ENCODE measurements at places on chromosomes 11 and 22.

GRCh38 chr11:70476669-70477068 lies 78.3 kb downstream of the CTTN start:
- DNase-seq: no peak

DNA sequence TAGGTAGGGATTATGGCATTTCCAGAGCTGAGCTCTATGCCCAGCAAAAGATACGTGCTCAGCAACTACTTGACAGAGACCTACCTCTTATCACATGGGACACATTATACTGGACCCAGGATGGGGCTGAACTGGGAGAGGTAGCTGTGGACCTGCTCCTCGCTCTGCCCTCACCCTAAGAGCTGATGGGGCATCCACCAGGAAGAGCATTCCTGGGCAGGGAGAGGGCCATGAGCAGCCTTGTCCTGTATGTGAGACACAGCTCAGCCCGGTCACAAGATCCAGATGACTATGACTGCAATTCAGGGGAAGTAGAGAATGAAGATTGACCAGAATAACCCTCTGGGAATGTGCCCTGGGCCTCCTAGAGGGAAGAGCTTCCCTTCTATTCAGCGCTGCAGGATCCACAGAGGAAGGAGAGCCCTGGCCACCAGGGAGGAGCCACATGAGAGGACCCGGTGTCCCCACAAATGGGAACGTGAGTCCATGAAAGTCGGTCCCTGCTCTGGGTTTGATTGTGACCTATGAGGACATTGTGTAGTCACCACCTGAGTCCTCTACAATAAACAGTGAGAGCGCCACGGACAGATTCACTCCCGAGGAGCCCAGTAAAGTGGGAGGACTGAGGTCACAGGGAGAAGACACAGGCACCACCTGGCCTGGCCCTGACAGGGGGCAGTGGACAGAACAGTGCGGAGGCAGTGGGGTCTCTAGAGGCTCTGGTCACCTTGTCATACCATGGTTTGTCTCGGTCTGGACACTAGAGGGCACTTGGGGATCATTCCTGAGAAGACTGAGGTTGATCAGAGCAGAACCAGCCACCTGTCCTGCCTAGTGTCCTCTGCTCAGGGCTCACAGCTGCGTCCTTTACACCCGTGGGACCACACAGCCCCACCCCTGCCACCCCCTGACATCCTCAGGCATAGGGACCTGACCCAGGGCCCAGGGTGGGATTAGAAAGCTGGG lies 99.5 kb downstream of the ZNF280B start:
- no peak for DNase-seq

DNA sequence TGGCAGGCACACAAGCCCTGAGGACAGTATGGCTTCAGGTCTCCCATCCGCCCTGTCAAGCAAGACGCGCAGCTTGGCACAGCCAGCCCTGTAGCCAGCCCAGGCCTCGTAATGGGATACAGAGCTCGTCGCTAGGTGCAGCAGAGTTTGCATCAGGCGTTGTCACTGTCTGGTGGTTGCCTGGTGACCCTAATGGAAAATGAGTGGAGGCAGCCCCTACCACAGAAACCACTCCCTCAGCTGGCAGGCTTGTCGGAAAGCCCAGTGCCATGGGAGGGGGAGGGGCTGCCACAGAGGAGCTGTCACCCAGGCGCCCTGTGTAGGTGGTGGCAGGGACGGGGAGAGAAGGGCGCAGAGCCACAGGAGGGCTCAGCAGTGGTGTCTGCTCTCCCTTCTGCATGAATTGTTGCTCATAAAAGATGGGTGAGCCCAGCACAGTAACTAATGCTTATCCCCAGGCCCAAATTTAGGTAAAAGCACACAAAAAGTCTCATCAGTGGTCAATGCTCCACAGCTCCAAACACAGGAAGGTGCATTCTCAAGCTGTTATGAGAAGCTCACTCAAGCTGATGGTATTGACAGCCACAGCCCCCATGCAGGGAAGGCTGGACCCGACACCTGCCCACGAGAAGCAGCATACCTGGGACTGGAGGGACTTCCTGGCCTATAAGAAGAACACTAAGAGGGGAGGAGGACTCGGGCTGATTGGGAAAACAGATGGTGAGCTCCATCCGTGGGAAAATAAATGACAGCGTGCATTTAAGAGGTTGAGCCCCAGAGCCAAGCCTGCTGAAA lies 164.6 kb downstream of the ETS1 start:
- no peak for DNase-seq

GRCh38 chr22:40668611-40669411 lies 10.5 kb upstream of the MCHR1 start:
- peak; percentile 100 for DNase-seq

- DNase-seq: no peak
These were observed 88.0 kb upstream of the E2F8 start for GRCh38 chr11:19328586-19329311.

All from foreskin melanocyte (primary cell).